ENCODE measurements at places on chromosomes 16 and 17.

DNA sequence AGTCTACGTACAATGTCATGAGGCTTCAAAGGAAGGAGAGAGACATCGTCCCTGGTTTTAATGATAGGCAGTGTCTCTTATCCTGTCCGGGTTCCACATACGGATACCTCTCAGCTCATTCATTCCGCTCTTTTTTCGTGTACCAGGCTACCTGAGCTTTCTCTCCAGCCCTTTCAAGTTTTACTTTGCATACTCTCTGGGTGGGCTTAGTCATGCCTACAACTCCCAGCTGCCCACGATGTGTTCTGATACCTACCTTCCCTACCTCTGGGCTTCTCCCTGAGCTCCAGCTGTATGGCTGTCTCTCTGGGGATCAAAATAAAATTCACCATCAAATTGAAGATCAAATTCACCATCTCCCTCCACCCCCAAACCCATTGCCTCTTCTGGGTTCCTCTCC lies 354.0 kb upstream of the EEF2KMT start:
- DNase-seq = no peak

- DNase-seq = no peak
These were observed 74.2 kb downstream of the CRISPLD2 start for GRCh38 chr16:84893849-84894599.

DNA sequence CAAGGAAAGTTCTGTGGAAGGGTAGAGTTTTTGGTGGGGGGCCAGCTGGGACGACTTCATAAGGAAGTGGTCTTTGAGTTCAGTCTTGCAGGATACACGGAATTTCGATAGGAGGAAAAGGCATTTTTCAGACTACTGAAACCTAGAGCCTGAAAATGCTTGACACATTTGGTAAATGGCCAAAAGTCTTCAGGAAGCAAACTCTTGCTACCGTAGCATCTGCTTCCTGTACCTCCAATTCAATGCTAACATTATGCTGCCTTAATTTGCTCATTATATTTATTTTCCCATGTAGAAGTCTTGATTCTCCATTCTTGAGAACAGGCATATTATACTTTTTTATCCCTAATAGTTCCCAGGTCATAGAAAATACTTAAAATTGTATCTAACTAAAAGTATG lies 129.3 kb upstream of the MED13 start:
- DNase-seq = no peak

- no peak for DNase-seq
These were observed 208.8 kb upstream of the NLRP1 start for GRCh38 chr17:5793157-5793556.

DNA sequence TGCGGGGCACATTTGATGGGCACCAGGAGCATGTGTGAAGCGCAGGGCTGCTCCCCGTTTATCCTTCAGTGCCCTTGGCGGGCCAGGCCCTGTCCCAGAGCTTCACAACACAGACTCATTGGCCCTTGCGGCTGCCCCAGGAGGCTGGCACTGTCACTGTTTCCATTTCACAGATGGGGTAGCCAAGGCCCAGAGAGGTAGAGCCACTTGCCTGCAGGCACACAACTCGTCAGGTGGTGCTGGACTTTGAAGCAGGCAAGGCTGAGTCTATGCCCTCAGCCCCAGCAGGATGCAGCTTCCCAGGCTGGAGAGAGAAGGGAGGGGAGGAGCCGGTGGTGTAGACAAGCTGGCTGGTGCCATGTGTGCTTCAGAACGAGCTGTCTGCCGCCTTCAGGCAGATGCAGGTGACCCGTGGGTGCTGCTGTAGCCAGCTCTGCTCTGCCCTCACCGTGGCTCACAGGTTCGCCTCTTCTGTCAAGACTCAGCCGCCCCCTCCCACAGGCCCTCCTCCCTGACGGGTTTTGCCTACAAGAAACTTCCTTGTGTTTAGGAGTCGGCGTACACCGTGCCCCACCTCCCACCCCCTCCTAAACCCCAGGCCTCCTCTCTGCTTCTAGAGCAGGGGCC lies 232.3 kb upstream of the CIBAR2 start:
- DNase-seq = no peak

DNA sequence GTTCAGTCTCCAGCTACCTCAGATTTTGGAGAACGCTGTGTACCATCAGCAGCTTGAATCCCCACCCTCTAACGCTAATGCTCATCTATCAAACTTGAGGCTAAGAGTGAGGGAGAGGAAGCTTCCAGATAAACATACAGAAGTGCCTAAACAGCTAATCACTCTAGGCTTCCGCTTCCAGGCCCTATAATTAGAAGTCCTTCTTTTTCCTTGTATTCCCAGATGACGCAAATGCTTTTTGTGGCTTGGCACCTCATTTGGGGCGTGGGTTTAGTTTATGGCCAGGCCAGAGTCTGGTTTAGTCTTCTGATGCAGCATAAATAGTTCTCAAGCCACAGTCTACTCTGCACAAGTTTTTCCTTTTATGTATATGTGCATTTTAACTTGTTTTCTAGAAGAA lies 263.4 kb downstream of the BCAS3 start:
- DNase-seq = no peak

DNA sequence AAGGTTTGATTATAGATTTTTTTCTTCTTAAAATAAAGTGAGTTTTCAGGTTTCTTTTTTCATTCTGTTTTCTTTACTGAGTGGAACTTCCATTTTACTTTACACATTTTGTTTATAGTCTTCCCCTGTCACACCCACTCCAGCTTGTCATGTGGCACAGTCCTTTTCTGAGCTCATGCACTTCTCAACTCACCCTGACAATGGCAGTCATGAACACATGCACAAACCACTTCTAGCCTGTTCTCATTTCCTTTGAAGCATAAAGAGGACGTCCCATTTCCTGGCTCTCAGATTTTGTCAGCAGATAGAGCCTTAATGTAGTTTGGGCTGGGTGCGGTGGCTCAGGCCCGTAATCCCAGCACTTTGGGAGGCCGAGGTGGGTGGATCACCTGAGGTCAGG lies 168.0 kb downstream of the AHSP start:
- peak; percentile 15 for DNase-seq

DNA sequence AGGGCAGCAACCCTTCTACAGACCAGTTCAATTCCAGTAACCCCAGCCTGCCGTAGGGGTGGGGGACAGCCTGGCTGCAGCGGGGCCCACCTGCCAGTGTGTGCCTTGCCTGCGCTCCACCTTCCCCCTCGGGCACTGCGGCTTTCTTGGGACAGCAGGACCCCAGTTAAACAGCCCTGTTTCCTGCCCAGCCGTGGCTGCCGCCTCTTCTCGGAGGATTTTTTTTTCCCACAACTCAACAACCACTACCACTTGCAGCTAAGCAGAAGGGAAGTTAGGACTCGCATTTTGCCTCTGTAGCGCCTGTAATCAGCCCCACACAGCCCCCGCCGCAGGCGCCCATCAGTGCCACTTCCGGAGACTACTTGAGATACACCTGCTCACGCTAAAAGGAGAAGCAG lies 76.1 kb downstream of the RAI1 start:
- DNase-seq = peak; percentile 13

DNA sequence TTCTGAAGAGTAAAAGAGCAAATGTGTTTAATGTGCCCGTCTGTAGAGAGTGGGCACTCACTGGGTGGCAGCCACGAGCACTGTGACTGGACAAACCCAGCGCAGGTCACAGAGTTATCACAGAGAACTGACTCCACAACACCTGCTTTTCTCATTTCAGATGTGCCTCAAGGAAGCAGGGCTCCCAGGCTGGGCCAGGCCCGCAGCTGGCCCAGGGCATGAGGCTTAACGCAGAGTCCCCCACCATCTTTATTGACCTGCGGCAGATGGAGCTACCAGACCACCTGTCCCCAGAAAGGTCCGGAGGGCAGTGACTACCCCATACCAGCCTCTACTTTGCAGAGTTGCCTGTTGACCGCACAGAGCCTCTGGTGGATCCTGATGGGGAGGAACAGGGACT lies 11.9 kb downstream of the DNAAF8 start:
- no peak for DNase-seq

DNA sequence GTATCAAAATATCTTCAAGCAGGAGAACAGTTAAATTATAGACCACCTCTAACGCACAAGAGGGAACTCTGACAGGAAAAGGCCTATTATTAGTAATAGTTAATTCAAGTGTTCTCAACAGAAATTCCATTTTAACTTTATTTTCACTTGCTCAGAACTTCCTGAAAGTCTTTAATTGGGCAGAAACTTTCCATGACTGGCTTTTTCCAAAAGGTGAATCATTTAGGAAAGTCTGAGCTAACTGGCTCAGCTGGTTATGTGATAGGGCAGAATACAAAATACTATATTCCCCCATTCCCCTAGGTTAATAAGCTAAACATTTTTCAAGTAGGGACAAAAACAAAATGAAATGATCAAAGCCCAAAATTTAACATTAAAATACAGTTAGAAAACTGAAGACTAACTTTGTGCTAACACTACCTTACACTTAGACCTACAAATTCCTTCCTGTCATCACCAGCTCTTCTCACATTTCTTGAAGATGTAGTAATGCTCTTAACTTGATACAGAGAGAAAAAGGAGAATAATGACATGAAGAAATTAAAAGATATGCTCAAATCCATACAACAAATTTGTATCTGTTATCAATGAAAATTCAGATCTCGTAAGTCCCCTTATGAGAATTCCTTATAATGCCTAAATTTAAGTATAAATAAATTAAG lies 31.0 kb downstream of the CFDP1 start:
- no peak for DNase-seq

- no peak for DNase-seq
These were observed 32.9 kb downstream of the HS3ST3A1 start for GRCh38 chr17:13568582-13569397.

- DNase-seq = no peak
These were observed 119.2 kb upstream of the CACNG5 start for GRCh38 chr17:66715745-66716156.

- DNase-seq = no peak
These were observed 1.7 kb upstream of the SLC13A2 start for GRCh38 chr17:28471531-28472342.

DNA sequence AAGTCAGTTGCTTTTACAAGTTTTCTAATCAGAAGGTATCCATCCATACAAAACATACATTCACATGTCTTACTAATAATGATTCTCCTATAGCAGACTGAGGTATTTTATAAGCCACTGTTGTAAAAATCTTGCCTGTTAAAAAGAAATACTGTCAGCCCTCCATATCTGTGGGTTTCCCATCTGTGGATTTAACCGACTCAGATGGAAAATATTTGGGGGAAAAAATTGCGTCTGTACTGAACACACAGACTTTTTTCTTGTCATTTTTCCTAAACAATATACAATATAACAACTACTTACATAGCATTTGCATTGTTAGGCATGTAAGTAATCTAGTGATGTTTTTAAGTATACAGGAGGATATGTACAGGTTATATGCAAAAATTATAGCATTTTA lies 90.4 kb downstream of the PARN start:
- DNase-seq = no peak

DNA sequence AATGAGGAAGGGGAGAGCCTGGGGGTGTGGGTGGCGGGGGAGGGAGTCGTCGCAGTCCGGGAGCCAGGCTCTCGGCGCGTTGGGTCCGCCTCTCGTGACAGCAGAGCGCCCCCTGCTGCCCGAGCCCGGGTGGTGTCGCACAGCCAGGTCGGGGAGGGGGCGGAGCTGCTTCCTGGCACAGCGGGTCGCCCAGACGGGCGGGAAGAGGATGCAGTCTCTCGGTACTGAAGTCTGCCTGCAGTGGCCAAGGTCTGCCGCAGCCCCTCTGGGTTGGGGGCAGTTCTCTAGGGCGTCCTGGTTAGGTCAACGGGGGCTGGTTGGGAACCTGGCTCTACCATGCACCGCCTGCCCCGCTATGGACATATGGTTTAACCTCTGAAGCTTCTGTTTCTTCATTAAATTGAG lies 38.2 kb upstream of the CCDC182 start:
- peak; percentile 77 for DNase-seq

DNA sequence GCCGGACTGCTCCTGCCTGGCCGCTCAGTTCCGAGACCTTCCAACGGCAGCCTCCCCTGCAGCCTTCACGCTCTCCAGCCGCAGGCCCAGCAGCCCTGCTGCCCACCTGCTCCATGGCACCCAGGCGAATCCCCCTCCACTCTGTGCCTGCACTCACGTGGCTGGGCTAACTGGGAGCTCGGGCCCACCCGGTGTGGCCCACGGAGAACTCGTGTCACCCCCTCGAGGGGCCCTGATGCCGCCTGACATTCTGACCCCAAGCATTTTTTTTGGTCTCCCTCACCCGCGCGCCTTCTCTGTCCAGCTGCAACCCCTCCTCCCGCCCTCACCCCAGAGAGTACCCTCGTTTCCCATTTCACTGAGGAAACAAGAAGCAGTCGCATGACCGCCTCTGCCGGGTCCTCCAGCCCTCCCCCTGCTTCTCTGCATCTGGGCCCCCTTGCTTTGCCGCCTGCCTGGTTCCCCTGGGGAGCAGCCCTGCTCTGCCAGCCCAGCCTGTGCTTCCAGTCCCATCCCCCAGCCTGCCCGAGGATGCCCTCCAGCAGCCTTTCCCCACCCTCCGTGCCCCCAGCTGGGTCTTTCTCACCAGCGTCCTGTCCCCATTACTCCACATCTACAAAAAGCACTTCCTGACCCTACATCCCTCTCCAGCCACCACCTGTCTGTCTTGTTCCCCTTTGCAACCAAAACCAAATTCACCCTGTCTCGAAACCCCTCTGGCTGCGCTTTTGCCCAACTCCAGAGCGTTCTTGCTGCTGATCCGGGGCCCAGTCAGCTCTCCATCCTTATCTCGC lies 146.4 kb upstream of the CHMP6 start:
- DNase-seq = no peak

DNA sequence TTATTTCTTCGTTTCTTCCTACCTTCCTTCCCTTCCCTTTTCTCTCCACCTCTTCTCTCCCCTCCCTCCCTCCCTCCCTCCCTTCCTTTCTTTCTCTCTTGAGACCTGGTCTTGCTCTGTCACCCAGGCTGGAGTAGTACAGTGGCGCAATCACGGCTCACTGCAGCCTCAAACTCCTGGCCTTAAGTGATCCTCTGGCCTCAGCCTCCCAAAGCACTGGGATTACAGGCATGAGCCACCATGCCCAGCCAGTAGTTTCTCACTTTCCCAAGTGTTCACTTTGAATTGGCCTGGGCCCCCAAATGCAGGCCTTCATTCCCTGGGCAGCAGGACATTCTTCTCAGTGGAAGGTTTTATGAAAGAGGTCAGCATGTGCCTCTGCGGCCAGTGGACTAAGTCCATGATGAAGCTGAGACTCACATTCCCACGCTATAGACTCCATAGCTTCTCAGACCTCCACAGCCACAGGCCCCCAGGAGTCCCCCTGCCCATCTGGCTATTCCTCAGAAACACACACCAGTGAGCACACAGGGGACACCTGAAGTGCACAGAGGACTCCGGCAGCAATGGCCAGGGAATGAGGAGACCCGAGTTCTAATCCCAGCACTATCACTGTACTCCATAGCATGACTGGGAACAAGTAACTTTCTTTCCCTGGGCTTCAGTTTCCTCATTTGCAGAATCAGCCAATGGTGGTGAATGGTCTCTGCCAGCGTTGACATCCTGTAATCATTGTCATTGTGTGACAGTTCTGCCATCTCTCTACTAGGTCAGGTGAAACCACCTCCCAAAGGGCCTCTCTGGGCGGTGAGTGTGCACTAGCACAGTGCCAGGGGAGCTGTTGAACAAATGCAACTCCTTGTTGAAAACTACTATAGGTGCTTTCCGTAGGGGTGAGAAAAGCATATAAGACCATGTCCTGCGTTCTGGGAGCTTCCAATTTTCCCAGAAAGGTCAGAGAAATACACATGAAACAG lies 69.2 kb upstream of the TBX2 start:
- DNase-seq = no peak
